Stimulated activated CD4-positive, alpha-beta T cell treated with anti-CD3 and anti-CD28 coated beads, Interleukin-4, amount 100 ng/mL, for 4 hours (primary cell): ENCODE measurements at places on chromosomes 16 and 17.
A peak's percentile ranks its signal among the peaks of the same experiment; 100 is the strongest.

DNA sequence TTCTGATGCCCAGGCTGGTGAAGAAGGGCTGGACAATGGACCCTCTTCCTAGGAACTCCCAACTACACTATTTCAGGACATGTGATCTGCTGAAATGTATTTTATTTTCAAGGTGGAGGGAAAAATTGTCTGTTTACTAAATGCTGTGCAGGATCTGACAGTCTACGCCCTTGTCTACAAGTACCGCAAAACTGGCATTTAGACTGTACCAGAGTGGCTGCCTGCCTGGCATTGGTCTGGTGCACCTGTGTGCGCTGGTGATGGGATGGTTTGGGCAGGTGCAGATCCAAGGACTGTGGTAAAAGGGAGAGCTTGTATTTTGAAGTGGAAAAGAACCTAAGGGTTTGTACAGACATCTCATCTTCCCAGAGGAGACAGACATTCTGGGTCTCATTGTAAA lies 79.7 kb downstream of the AIPL1 start:
- no peak for DNase-seq

GRCh38 chr16:84413244-84414004 lies 45.1 kb downstream of the ATP2C2 start:
- no peak for DNase-seq

DNA sequence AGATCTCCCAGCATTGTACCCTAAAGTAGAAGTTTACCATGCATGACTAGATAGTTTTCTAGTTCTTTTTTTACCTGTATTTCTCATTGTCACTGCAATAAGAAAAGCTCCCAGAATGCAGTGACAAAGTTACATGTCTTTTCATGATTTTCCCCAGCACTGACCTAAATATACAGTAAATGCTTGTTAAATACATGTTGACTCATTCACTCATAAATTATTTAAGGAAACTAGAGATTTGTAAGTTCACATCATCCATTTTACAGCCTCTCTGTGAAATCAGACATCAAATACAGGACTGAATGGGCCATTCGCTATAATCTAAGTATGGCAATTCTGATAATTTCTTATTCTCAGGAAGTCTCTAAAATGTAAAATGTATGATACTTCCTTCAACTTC lies 258.9 kb upstream of the AXIN2 start:
- DNase-seq, result no peak

GRCh38 chr17:81264640-81265039 lies 25.5 kb downstream of the NDUFAF8 start:
- no peak for DNase-seq

- DNase-seq, result no peak
Observed at GRCh38 chr16:10031955-10032354, 150.3 kb downstream of the GRIN2A start.

DNA sequence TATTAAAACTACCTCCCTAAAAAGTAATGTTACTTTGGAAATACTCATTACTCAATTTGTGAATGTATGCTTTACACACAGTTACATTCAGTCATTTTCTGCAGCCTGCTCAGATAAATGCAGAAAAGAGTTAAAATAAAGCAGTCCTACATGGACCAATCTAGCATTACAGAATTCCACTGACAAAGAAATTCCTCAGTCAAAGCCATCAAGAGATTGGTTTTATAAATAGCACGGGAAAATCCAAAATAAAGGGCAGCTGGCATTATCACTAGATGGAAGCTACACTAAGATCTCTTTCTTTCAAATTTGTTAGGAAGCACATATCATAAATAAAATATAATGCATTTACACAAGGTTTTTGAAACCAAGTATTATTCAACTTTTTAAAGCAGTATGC lies 58.3 kb downstream of the DUSP14 start:
- DNase-seq, result no peak

DNA sequence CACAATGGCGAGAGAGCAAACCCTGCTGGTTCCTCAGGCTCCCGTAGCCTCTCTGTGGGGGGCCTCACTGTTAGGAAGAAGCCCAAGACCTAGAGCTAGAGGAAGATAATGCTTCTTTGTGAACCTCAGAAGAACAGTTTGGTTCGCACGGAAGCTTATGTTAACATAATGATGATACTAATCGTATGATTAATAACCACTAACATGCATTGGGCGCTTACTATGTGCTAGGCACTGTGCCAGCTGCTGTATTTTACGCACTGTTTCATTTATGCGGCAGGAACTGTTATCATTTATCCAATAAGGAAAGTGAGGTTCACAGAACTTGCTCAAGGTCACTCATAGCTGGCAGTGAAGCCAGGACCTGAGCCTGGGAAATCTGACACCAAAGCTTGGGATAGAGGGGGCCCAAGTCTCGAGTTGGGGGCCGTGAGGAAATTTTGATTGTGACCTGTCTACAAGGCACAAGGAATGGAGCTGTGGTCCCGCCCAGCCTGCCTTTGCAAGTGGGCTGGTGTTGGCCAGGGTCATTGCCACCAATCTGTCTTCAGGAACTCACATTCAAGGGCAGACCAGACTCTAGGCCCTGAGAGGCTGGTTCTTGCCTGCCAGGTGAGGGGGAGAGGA lies 6.8 kb downstream of the PRCD start:
- DNase-seq, result no peak

DNA sequence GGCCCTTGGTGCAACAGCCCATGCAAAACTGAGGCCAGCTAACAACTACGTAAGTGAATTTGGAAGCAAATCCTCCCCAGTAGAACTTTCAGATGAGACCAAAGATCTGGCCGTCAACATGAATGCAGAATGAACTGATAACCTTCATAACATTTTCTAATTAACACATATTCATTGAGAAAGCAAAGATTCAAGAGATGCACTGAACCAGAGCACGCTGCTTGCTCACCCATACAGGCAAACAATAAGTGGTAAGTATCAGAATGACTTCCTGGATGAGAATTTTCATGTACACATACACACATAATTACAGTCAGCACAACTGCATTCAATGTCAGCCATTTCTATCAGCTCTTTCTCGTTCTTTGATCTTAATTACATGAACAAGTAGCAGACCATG lies 30.6 kb downstream of the XYLT1 start:
- no peak for DNase-seq

GRCh38 chr16:86383488-86384262 lies 126.7 kb upstream of the FOXF1 start:
- no peak for DNase-seq

DNA sequence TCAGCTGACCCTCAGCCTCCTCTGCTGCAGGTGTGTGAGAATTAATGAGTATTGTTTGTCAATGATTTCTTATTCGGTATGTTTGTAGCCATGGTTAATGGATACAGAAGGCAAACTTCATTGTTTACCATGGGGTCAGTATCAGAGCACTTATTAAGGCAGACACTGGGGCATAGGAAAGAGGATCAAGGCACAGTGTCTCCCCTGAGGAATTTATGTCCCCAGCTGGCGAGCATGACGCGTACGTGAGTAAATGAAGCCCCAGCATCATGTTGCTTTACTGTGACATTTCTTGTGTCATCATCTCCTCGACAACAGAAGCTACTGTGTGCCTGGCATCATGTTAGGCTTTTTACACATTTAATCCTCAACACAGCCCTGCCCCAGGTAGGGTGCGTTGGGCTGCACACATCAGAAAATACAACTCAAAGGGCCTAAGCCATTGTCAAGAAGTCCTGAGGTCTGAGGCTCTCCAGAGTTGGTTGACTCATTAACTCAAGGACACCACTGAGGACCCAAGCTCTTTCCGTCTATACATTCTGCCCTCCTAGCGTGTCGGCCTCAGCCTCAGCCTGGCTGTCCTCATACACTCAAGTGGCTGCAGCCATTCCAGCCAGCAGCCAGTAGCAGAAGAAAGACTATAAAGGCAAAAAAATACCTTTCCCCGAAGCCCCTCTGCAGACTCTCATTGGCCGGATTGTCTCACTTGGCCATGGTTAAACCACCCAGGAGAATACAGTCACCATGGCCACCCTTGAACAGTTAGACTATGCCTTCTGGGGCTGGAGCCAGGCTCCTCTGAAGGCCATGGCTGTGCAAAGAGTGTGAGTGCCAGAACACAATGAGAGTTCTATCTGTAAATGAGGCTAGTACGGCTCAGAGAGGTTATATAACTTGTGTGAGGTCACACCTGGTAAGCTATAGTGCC lies 13.9 kb upstream of the ZCCHC14 start:
- DNase-seq, result no peak

- no peak for DNase-seq
Observed at GRCh38 chr16:56302506-56302905, 111.2 kb downstream of the GNAO1 start.

GRCh38 chr17:14784997-14785696 lies 480.0 kb downstream of the PMP22 start:
- DNase-seq, result peak; percentile 7

- DNase-seq, result no peak
Observed at GRCh38 chr16:85075236-85075924, 36.9 kb downstream of the CIBAR2 start.

DNA sequence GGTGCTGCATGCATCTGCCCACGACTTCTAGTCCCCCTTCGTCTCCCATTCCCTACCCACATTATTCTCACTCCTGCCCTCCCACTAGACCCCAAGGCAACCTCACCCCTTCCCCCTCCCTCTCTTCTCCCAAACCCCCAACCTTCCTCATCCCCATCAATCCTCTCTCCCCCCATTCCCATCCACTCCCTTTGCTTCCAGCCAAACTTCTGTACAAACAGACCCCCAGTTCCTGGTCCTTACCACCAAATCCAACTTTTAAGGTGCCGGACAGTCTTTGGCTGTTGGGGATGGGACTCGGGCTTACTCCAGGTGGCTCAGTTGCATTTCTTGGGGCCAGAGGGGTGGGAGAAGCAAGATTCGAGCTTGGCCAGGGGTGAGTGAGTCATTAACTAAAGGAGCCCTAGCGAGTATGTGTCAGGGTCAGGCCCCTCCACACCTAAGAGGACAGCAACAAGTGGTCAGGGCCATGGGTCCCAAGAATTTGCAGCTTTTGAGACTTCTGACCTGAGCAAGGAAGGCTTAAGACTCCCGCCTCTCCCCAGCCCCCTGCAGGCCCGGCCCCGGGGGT lies at the start of gene SLC38A8:
SLC38A8 (minus strand) TSS at position 488 of the 571 bp plus-strand sequence. CDS start 638 bp downstream, outside the sequence.
- DNase-seq, result no peak

DNA sequence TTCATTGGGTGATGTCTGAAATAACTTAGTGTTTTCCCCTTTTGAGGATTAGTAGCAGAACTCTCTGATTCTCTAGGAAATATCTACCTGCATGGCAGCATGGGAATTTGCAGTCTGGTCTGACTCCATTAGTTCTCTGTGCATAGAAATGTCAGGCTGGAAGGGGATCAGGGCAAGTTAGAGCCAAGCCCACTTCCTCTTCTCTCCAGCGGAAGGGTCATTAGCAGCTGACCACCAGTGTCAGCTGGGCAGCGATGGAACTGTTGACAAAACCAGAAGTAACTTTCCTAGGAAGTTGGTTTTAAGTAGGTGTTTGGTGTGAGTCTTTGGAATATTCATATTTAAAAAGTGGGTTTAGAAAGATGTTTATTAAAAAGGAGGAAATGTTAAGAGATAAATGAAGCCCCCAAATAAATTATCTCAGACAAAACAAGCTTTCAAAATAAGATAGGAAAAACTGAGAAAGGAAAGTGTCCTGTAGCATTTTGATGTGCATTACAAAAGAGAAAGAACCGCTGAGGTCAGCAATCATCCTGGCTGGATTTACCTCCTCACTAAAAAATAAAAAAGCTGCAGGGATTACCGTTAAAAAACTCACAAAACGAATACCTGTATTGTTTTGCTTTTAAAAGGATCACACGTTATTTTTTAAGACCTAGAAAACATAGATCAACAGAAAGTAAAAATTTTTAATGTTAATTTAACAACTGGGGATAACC lies 32.4 kb upstream of the MMD start:
- DNase-seq, result no peak

GRCh38 chr16:57852189-57852588 lies 49.9 kb upstream of the KIFC3 start:
- DNase-seq, result no peak

DNA sequence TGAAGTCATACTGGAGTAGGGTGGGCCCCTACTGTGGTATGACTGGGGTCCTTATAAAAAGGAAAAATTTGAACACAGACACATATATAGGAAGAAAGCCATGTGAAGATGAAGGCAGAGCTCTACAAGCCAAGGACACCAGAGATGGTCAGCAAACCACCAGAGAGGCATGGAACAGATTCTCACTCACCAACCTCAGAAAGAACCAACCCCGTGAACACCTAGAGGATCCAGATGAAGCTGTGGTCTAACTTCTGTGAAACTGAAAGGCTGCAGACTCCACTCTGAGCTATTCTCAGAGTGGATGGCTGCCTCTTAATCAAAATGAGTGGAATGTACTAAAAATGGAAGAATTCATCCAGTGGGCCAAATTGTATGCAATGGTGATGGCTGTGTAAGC lies 149.6 kb downstream of the ABCA8 start:
- no peak for DNase-seq

GRCh38 chr17:82000803-82001570 lies 21.7 kb downstream of the CENPX start:
- DNase-seq, result no peak

GRCh38 chr17:47235923-47236322 lies 17.7 kb upstream of the ITGB3 start:
- no peak for DNase-seq

- DNase-seq, result no peak
Observed at GRCh38 chr17:65556910-65557348, 4.5 kb downstream of the AXIN2 start.

DNA sequence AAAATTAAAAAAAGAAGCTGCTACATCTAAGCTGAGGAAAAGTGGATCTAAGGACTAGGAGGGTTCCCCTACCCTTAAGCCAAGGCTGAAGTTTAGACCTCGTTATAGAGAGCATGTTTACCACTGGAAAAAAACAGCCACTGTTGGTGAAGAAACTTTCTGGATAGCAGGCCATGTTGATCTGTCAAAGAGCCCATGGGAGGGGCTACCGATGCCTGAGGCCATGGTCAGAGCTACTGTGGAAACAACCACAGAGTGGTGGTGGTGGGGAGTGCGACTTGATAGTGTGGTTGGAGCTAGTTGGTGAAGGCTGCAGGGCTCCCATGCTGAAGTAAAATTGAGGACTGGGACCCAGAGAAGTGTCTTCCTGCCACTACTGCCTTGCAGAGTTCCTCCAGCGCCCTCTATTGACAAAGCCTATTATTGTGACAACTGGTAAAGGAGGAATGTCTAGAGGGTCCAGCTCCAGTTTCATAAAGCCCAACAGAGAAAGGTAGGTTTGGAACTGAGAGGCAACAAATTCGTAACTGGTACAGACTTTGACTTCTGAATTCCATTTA lies 12.7 kb upstream of the FAM20A start:
- no peak for DNase-seq

GRCh38 chr16:31148281-31148728 lies 1.6 kb downstream of the PRSS36 start:
- DNase-seq, result no peak

DNA sequence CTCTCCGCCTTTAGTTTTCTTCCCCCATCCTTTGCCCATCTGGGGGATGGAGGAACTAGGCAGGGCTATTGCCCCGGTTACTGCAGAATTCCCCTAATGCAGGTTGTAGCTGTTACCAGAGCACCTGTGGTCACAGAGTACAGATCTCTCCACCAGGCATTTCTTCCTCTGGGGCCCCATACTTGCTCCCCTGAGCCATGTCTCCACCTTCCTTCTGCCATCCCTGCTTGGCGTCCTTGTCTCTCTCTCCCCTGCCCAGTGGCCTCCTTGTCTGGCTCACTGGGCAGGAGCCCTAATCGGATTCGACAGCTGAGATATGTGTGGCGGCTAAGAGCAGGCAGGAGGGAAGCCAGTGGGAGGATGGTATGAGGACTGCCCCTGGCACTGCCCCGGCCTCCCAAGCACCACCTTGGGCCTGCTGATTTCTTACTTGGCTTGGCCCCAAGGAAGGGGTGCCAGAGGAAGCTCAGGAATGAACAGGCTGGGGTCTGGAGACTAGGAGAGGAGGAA lies 2.0 kb downstream of the RARA start:
- no peak for DNase-seq
